Activated naive CD4-positive, alpha-beta T cell treated with Interleukin-2 at 50 U/mL for 16 hours (primary cell): ENCODE measurements at places on chromosomes 4 and X.

- no peak for DNase-seq
Measured at GRCh38 chr4:124713185-124713592, 657 bp upstream of the ANKRD50 start.

- no peak for DNase-seq
Measured at GRCh38 chrX:112025753-112026152, 56.8 kb downstream of the TRPC5 start.

GRCh38 chrX:37986893-37987292 is 19.5 kb upstream of the SYTL5 start:
- DNase-seq: no peak

DNA sequence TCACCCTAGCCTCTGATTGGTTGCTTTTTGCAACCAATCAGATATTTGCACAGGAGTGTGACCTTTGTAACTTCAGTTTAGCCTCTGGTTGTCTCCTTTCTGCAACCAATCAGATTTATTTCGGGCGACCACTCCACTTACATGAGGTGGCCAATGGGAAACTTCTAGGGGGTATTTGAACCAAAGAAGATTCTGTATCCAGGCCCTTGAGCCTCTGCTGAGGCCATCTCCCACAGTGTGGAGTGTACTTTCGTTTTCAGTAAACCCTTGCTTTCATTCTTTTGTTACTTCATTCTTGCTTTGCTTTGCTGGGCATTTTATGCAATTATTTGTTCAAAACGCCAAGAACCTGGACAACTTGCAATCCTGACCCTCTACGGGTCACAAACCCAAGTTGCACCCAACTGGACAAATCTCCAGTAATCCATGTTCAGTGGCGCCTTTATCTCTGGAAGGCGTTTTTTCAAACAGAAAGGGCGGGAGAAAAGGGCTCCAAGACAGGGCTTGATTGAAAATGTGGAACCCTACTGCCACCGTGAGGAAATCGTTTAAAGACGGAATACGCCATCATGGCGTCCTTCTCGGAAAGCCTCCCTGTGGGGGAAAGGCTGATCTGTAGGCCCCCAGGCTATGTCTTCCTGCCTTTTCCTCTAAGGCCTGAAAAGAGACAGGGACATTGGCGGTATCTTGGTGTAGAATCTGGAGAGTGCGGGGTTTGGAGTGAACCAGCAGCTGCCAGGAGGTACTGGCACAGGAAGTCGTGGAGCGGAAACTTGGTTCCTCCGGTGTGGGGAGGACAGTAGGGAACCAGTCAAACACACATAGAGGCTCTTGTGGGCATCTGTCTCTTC is 184.6 kb downstream of the OR13H1 start:
- DNase-seq: no peak

GRCh38 chr4:5143940-5144339 is 92.7 kb downstream of the STK32B start:
- DNase-seq: no peak

GRCh38 chr4:102328045-102328444 is 17.2 kb downstream of the SLC39A8 start:
- DNase-seq: no peak

DNA sequence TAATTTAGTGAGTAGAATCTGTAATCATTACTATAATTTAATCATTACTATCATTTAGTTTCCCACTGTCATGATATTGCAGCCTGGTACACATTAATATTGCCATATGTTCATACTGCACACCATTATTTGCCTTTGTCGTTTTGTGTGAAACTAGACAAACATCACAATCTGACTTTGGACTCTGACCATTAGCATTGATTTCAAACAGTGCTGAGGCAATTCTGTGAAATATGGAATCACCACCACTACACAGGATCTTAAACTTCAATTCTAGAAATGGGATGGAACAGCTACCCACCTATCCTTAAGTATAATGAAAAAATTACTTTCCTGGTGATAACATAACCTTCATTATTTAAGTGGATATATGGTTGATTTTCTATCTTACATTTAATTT is 98.3 kb downstream of the SORBS2 start:
- no peak for DNase-seq
